BJ (cell line): ENCODE measurements at places on chromosomes 1 and 21.

DNA sequence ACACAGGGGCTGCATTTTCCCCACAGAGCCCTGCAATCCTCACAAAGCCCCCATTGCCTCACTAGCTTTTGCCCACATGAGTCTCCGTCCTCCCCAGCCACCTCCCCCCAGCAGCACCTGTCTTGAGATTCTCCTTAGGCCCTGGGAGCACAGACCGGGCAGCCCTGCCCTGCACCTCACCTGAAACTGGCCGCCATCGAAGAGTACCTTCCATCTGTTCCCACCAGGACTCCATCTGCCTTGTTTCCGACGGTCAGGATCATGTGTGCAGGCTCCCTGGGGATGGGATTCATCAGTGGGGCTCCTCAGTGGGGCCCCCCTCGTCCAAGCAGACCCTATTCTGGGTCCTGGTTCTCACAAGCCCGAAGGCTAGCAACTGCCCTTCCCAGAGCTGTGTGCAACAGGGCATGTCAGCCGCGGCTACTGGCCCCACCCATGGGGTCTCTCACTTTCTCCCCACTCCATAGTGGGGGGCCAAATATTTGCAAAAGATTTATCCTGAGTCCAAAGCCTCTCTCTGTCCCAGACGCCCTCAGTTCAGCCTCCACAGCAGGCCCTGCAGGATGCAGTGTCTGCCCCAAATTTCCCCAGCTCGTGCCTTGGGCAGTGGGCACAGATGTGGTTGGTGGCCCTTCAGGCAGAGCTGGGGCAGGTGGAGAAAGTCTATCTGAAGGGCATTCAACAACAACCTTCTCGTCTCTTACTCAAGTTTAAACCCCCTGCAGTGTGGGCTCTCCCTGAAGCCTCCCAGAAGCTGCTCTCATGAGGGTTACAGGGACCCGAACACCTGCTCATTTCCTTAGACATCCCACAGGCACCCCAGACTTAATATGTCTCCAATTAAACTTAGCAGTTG is 4.8 kb downstream of the PDZK1IP1 start:
- DNase-seq = no peak

- DNase-seq = no peak
Observed at GRCh38 chr1:197912739-197913494, 4.3 kb upstream of the LHX9 start.

DNA sequence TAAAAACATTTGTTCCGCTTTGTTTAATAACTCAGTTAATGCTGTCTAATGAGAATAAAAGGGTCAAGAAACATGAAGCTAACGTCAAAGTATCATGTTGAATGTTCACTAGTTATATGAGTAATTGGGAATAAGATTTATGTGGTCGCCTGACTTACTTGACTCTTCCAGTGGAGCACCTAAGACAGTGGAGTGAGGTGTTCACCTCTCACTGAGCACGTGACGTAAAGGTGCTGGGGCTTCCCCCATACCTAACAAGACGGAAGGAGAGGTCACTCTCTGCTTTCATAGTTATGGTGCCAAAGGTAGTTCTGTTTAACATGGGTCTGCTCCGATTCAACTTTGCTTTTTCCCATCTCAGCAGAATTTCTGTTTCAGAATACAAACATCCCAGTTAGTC is 686 bp downstream of the KMO start:
- no peak for DNase-seq

DNA sequence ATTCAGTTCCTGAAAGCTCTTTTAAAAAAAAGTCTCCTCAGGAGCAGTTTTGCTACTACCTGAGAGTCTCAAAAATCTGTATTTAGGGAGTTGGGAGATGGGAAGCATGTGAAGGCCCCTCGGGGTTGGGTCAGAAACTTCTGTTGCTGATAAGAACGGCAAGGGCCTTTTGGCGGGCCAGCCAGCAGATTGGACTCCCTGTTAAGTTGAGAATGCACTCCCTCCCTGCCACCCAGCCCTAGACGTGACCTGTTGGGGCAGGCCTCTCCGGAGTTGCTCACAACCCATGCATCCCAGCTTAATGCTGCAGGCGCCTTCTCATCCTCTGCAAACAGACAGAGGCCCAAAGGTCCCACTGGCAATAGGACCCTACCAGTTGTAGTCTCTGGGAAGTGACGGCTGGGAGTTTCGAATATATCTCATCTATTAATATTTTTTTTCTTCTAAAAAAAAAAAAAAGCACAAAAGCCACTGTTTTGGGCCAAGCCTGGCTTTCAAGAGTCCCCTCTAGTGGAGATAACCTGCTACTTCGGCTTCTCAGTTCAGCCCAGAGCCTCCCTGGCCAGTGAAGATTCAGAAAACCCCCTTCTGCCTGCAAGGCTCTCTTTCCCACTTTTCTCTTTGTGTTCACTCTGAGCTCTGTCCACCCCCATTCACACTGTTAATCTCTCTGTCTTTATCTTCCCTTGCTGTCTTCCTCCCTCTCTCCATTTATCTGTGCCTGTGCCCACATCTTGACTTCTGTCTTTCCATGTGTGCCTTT is 5.3 kb downstream of the PLXNA2 start:
- DNase-seq = no peak

GRCh38 chr1:3904006-3904842 is 4.2 kb upstream of the C1orf174 start:
- DNase-seq = no peak

- DNase-seq = no peak
Observed at GRCh38 chr1:7345516-7345915, 425.6 kb upstream of the VAMP3 start.

DNA sequence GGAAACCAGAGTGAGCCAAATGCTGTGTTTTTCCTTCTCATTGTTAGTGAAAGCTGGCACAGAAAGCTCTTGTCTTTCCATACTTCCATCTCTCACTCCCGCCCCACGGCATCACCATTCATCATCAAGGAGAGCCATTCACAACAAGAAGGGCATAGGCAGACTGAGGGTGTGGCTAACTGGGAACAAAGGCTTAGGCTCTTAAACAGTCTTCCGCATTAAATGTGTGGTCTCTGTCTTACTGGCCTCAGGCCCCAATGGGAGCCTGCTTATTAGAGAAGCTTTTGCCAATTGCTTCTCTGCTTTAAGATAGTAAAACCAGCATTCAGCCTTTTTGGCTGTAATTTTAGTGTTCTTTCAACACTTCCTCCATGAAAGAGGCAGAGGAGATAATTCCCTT is 51.4 kb downstream of the TNFSF18 start:
- DNase-seq = no peak

DNA sequence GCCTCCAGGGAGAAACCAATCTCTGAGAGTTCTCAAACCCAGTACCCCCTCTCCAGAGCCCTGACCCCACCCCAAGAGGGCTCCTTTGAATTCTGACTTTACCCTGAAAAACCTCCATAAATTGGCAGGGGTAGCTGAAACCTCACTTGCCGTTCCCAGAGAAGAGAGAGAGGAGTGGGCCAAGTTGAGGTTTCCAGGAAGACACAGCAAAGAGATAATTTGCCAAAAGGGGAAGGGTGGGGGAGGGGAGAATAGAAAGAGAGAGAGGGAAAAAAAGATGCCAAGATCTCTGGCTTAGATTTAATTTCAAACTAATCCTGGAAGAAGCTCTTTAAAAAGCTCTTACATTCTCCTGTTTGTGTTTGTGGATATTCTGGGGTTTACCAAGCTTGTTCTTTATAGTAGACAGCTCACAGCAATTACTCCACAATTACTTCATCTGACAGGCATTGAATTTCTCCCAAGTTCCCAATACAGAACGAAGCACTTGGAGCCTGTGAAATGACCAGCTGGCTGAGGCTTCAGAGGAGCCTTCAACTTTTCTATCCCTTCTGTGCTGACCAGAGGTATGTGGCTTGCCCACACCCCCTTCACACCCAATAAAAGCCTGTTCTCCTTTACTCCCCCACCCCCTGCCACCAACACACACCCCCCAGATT is 1.1 kb upstream of the GRHL3 start:
- no peak for DNase-seq

- no peak for DNase-seq
Observed at GRCh38 chr1:183106746-183107145, 79.3 kb upstream of the LAMC2 start.

GRCh38 chr1:170175041-170175440 is 29.3 kb downstream of the NTMT2 start:
- DNase-seq = no peak

DNA sequence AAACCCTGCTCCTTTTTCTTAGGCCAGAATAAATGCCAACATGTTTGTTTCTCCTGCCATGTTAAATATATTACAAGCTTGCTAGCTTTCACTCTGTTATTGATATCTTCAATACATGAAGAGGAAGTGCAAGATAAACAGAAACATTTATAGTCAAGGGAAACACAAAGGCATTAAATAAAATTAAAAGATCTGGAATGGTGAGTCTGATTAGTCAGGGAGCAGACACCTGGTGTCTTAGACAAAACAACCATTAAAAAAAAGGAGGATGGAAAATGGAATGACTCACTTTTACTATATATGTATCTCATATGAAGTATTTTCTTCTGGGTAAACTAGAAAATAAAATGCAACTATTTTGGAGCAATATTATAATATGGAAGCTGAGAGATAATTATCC is 123.3 kb downstream of the SMYD3 start:
- DNase-seq = no peak
